Stimulated activated CD4-positive, alpha-beta T cell treated with anti-CD3 and anti-CD28 coated beads, Interleukin-2, amount 100 ng/mL, for 24 hours (primary cell): ENCODE measurements at places on chromosomes 5 and 9.
A peak's percentile ranks its signal among the peaks of the same experiment; 100 is the strongest.

DNA sequence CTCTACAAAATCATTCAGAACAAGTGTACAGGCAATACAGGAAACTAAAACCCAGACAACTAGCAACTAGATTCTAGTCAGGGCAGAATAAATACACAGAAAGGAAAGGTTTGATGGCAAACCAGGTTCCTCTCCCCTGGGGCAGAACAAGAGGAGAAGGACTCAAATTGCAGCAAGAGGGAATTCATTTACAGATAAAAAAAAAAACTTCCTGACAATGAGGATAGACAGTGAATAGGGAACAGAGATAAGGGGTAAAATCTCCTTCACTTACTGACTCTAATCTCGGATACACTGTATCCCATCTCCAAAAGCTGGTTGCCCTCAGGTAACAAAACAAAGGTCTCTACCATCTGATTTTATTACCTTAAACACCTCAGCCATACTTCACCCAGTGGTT is 244.0 kb downstream of the SEC61B start:
- DNase-seq, result no peak

DNA sequence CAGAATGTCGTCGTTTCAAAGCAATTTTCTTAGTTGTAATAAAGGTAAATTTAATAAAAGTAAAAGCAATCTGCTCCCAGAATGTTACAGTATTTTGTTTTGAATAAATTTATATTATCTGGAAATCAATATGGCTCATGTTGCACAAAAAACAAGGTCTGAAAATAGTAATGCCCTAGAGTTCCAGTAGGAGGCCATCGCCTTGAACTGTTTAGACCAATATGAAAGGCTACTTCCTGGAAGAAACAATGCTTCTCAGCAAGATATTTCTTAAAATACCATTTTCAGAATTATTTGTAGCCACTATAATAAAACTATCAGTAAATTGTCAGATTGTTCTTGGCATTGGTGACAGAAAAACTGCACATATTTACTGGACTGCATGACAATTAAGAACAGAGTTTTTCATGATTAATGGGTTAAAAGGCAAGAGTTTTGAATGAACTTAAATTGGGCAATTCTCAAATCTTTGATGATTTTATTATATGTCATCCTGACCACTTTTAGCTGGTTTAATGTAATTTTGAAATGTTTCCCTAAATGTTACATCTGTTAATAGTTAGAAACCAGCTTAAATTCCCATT is 153.2 kb downstream of the COMMD10 start:
- DNase-seq, result no peak

- DNase-seq, result no peak
Observed at GRCh38 chr5:179767496-179768100, 26.2 kb upstream of the LTC4S start.

DNA sequence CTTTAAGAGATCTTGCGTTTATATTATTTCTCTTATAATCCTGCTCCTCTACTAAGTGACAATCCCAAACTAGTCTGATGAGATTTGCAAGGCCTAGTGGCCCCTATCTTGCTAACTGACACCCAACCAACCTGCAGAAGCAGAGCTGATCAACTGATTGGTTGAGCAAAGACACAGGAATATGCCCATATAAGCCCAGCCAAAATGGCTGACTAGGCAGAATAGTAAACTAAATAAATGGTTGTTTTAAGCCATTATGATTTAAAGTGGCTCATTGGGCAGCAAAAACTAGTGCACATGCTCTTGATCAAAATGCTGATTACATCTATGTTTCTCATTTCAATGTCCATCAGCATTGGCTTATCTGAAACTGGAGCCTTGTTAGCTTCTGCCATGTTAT is 238.0 kb upstream of the PDE4D start:
- DNase-seq, result no peak

DNA sequence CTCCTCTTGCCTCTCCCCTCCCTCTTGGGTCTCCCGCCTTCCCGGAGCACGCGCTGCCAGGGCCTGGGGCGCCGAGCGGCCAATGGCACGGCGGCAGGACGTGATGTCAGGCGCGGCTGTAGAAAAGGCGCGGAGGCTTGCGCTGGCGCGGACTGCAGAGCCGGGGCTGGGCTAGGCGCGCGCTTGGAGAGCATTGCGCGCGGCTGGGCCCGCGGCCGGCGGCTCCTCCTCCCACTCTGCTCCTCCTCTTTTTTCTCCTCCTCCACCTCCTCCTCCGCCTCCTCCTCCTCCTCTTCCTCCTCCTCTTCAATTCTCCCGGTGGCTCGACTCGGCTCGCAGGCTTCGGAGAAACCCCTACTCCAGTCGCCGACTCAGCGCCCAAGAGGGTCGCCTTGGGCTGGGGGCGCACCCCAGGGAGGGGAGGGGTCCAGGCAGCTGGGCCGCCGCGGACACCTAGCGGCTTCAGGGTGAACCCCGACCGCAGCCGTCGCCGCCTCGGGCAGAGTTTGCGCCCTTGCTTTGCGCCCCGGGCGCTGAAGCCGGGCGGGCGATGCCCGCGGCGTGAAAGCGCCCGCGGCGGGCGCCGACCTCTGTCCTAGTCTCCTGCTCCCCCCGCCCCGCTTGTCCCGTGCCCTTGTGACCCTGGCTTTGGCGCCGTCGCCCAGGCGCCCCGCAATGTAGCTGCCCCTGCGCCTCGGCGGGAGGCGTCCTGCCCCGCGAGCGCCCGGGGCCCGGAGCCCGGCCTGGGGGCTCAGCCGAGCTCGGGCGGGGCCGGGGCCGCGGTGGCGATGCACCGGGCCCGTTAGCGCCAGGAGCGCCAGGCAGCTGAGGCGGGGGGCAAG is at the start of gene LHX2:
TSS of gene LHX2 (plus strand) at position 309 of the 842 bp plus-strand sequence. CDS start 581 bp downstream, outside the sequence.
- peak; percentile 76 for DNase-seq

- DNase-seq, result no peak
Observed at GRCh38 chr5:76209297-76209696, 126.1 kb downstream of the SV2C start.

DNA sequence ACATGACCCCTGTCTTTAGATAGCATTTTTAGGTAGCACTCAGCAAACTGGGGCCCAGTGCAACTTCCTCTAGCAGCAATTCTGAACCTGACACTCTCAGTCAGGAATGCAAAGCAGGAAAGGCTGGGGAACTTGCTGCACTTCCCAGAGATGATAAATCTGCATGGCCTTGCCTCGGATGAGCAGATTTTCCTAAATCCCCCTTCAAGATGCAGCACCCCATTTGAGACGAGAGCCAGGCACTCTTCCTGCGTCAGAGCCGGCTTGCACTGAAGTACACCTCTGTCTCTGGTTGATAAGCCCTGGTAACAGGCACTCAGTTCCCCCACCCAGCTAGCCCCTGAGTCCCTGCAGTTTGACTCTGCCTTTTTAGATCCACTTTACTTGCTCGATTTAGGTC is 296.7 kb upstream of the PANK3 start:
- DNase-seq, result no peak
